ENCODE measurements at places on chromosomes 7 and 10.

DNA sequence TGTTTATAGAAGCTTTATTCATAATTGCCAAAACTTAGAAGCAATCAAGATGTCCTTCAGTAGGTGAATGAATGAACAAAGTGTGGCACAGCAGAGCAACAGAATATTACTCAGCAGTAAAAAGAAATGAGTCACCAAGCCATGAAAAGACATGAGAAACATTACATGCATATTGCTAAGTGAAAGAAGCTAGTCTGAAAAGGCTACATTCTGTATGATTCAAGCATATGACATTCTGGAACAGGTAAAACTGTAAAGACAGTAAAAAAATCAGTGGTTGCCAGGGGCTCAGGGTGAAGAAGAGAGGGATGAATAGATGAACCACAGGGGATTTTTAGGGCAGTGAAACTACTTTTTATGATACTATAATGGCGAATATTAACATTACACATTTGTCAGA, 80.9 kb upstream of the APBB1IP start:
- DNase-seq = no peak

DNA sequence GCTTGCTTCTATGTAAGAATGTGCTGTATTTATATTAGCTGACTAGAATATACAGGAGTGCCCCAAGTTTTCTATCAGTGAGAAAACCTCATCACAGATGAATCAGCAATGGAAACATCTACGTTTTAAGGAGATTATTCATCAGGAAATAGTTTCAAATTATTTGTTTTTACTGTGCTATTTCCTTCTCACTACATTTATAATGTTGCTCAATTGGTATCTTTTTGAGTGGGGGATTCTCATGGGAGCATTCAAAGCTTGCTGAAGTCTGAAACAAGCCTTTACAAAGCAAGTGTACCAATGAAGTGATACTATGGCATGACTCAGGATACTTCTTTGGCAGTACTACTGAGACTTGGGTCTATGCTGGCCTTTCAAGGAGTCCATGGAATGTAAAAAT, 191.1 kb upstream of the SLC26A5 start:
- no peak for DNase-seq

- DNase-seq = no peak
These were observed 197.9 kb downstream of the HDAC9 start for GRCh38 chr7:18693406-18693805.

DNA sequence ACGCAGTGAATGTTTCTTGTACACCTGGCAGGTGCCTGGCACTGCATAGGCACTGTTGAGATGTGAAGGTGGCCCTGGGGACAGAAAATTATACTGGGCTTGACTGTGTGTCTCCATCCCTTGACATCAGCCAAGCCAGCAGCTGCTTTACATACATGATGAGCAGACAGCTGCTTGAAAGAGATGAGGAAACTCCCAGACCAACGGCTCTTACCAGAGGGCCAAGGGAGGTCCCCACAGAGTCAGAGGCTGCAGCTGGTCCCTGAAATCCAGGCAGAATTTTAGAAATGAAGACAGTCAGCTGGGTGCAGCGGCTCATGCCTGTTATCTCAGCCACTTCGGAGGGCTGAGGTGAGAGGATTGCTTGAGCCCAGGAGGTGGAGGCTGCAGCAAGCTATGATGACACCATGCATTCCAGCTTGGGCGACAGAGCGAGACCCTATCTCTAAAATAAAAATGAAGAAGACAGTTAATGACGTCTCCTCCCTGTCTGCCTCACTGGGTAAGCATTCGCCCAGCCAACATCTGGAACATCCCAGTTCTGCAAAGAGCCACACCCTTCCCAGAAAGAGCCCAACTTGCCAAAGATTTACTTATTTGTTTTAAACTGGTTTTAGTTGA, 17.6 kb downstream of the LIMK1 start:
- no peak for DNase-seq

- no peak for DNase-seq
These were observed 5.0 kb downstream of the ALDH18A1 start for GRCh38 chr10:95651346-95652060.

DNA sequence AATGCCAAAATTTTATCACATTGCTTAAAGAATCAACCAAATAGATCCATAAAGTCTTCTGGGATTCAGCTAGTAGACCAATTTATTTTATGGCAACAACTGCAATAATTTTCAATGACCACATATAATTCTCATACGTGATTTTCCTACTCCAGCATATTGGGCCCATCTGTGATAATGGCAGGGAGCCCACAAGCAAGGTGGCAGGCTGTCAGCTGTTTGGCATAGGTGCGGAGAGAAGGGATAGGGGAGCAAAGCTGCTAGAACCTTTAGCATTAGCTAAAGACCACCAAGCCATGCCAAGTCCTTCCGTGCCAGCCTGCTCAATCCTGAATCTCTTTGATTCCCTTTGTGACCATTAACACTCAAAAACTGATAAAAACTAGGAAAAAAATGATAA, 721.2 kb downstream of the XPNPEP1 start:
- no peak for DNase-seq

DNA sequence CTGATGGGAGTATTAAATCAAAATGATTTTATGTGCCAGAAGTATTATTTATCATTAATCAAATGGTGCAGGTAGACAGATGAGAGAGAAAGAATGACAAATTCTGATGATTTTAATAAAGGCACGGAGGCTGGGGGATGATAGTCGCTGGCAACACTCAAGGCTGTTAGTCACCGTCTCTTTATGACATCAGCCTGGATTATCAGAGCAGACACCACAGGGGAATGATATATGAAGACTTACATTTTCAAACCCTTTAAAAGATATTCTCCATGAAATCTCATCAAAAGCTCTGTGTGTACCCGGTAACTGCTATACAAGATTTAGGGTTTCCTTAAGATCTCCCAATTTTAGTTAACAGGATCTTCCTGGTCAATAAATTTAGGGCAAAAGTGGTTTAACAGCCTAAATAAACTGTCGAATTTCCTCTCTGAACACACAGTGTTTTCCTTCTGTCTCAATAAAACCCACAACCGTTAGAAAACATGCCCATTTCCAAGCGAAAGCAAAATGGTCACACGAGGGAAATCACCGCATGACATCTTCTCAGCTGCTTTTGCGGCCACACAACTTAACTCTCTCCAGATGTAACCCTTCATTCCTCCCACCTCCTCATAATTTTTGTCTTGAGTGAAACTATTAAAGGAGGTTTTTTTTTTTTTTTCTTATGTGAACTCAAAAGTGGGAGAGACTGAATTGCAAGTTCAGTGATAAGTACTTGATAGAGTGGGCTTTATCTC, 133.2 kb upstream of the FAM171A1 start:
- no peak for DNase-seq

DNA sequence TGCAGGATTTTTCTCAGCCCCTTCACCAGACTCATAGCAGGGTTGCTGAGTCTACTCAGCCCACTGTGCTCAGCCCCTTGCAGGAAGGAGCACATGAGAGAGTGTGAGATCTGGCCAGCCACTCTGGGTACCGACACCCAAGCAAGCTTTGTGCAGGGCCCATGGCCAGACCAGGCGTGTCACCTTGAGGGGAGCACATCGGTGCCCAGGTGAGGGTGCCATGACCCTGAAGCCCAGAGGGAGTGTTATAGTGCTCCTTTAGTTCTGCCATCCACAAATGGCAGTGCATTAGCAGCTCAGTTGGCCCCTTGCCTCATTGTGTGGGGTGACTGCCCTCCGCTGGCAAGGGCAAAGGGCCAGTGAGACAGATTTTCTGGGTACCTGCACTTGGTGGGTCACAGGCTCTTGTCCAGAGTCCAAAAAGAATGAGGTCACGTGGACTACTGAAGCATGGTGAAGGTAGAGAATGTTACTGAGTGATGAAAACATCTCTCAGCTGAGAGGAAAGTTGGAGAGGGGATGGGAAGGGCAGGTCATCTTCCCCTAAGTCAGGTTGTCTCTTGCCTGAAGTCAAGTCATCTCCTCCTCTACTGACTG, 181.8 kb downstream of the MACC1 start:
- DNase-seq = no peak

DNA sequence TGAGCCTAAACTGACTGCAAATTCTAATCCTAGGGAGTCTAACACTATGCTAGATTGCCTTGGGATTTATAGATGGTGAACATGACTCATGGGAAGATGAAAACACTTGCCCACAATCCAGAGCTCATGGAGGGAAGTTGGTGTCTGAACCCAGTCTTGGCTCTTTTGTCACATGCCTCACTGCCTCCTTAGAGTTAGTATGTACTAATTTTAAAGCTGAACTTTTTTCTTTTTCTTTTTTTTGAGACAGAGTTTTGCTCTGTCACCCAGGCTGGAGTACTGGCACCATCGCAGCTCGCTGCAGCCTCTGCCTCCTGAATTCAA, 14.4 kb downstream of the MRPL32 start:
- DNase-seq = no peak

- DNase-seq = no peak
These were observed 97.2 kb downstream of the RALA start for GRCh38 chr7:39720586-39720985.

GRCh38 chr10:21498986-21499385, 26.5 kb downstream of the SKIDA1 start:
- DNase-seq = no peak

DNA sequence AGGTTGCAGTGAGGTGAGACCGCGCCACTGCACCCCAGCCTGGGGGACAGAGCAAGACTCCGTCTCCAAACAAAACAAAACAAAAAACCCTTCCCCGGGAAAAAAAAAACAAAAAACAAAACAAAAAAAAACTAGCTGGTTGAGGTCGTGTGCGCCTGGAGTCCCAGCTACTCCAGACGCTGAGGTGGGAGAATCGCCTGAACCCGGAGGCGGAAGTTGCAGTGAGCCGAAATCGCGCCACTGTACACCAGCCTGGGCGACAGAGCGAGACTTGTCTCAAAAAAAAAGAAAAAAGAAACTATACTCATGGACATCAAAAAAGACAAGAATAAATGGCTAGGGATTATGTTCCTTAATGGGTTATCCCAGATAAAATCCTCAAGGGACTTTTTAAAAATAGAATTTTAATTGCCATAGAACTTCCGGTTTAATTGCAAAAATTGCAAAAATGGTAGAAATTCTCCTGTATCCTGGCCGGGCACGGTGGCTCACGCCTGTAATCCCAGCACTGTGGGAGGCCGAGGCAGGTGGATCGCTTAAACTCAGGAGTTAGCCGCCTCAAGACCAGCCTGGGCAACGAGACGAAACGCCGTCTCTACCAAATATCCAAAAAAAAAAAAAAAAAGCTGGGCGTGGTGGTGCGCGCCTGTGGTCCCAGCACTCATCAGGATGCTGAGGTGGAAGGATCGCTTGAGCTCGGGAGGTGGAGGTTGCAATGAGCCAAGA, 37.8 kb downstream of the KLHDC10 start:
- no peak for DNase-seq

Measured in activated CD8-positive, alpha-beta memory T cell treated with anti-CD3 and anti-CD28 coated beads, Interleukin-2, amount 50 U/mL, for 48 hours (primary cell).